Activated CD8-positive, alpha-beta memory T cell treated with anti-CD3 and anti-CD28 coated beads, Interleukin-2, amount 50 U/mL, for 4 hours (primary cell): ENCODE measurements at places on chromosomes 11 and 22.

GRCh38 chr11:46701078-46701654, 335 bp downstream of the ZNF408 start:
- no peak for DNase-seq

DNA sequence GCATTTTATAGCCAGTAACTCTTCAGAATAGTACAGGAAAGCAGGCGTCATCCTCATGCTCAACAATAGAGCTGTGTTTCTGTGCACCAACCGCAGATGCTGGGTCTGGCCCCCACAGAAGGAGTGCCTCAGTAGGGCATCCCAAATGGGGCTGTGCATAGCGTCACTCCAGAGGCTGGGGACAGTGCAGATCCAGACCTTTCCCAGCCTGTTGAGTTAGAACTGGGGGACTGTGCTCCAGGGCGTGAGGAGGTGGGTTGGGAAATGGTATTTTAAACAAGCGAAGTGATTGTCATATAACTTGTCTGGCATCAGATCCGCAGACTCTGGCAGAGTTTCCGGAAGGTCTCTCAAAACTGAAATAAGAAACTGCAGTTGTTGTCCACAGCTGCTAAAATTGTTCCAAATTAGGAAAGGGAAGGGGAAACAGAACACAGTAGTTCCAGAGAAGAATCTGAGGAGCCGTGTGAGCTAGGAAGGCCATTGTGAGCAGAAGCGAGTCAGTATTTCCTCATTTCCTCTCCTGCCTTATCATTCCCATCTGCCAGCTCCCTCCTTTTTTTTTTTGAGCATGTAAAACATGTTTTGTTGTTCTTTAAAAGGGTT, 52.2 kb downstream of the JAM3 start:
- no peak for DNase-seq

DNA sequence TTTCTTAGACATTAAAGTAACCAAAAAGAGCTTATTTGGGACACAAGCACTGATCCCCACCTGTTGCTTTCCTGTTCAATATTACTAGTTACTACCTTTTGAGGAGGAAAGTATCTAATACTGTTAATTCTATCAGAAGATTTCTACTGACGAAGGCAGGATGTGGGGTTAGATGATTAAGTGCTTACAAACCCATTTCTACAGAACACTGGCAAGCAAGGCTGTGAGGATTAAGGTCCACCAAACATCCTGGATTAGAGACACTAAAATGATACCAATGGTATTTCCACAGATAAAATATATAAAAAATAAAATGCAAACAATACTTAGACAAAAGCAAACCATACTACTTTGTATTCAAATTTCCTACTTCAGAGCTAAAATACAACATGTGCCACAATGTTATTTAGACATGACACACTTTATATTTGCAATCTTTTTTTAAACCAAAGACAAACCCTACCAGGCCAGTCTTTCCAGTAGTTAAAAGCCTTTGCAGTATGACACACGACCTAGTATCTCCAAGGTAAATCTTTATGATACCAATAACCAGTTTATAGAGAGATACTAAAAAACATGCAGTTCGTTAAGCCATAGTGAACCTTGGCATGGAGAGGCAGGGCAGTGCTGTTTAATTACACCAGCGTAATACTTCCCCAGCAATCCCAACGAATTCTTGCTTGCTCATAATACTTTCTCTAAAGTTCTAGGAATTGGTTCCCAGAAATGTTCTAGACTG, 71.2 kb upstream of the TP53AIP1 start:
- no peak for DNase-seq

GRCh38 chr11:2887515-2888195, 2.1 kb upstream of the CDKN1C start:
- DNase-seq, result no peak
